Endothelial cell of umbilical vein (primary cell): ENCODE measurements at places on chromosomes 11 and 22. TPM values are rescaled to one million over a fixed set of nuclear protein-coding genes. Genes with fewer than 3 reads are reported as not detected.

SMTNL1 gene
- not detected in 2 replicates for polyA plus RNA-seq

SCUBE2 gene
- polyA plus RNA-seq, result 0.54 and 0.55 TPM in 2 replicates

PRG3 gene
- polyA plus RNA-seq, result not detected in 2 replicates

TEX54 gene
- not detected in 2 replicates for polyA plus RNA-seq

GLYATL1 gene
- polyA plus RNA-seq, result not detected in 2 replicates

P2RX6 gene
- polyA plus RNA-seq, result 0.06 TPM in 1 of 2 replicates, not detected in the other

- no peak for DNase-seq
These were observed 70.3 kb downstream of the SOX6 start for GRCh38 chr11:16286095-16286494.

DNA sequence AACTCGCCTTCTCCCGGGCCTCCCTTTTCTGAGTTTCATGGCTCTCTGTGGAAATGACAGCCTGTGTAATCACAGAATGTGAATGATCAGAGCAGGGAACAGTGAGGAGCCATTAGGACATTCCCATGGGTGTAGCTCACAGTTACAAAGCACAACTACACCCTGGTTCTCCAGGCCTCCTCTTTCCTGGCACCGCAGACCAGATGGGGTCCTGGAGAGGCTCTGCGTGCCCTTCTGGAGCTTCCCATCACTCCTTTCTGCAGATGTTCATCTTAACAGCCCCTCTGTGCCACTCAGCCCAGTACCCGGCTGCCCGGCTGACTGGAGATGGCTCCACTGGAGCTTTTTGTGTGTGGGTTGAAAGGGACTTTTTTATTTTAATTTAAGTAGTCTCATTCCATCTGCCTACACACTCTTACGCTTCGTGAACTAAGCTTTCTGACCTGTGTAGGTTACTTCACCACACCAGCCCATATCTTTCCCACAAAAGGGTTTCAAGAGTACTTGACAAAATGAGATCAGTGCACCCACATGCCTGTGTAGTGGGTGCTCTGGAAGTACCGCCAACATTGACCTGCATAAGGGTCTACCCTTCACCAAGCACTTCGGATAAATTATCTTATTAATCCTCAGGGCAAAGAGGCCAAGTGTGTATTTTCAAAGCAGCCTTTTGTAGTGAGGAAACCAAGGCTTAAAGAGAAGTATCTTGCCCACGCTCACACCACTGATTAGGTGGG, 29.8 kb downstream of the SREBF2 start:
- DNase-seq, result no peak

DNA sequence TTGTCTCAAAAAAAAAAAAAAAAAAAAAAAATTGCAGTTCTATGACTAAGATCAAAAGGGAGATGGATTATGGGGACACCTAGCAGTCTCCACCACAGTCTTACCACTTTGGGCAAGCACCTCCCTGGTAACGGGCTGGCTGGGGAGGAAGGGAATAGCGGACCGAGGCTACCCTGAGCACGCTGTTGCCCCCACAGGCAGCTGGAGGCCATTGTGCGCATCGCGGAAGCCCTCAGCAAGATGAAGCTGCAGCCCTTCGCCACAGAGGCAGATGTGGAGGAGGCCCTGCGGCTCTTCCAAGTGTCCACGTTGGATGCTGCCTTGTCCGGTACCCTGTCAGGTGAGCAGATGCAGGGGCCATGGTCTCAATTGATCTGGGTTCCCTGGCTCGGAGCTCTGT, 21.2 kb downstream of the MCM5 start:
- DNase-seq, result no peak

- DNase-seq, result no peak
These were observed 34.0 kb downstream of the SLC22A12 start for GRCh38 chr11:64624883-64625481.

- DNase-seq, result peak; percentile 65
These were observed 6.0 kb upstream of the SUSD2 start for GRCh38 chr22:24175160-24175808.

GRCh38 chr11:2459016-2459725, 14.4 kb downstream of the KCNQ1 start:
- DNase-seq, result no peak

- no peak for DNase-seq
These were observed 1471.6 kb downstream of the TBC1D22A start for GRCh38 chr22:48234011-48234410.

DNA sequence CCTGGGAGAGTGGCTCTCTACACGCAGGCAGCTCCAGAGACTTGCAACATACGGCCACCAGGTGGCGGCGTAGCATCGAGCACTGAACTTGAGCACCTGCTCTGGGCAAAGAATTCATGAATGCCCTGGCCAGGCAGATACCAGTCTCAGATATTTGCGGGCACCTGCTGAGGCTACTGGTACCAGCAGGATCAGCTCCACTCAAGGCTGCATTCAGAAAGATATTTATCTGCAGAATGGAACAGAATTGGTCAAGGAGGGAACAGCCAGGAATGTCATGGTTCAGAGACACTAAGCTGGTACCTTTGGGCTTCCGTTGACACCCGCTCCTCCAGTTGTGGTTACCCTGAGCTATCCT, 10.8 kb upstream of the CCDC86 start:
- peak; percentile 83 for DNase-seq

DNA sequence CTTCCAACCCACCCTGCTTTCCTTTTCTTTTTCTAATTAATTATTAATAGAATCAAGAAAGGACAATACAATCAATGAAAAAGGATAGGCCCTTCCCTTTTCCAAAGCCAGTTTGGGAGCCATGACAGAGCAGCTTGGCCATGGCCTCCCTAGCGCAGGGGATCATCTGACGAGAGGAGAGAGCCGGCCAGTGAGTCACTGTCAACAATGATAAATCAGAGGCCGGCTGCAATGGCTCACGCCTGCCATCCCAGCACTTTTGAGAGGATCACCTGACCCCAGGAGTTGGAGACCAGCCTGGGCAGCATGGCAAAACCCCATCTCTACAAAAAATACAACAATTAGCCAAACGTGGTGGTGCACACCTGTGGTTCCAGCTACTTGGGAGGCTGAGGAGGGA, 27.5 kb upstream of the KRTAP5-7 start:
- no peak for DNase-seq

- DNase-seq, result no peak
These were observed 1998.4 kb downstream of the LRRC4C start for GRCh38 chr11:39461066-39461465.

GRCh38 chr22:38927033-38927781, 30.2 kb upstream of the APOBEC3A start:
- DNase-seq, result peak; percentile 63

DNA sequence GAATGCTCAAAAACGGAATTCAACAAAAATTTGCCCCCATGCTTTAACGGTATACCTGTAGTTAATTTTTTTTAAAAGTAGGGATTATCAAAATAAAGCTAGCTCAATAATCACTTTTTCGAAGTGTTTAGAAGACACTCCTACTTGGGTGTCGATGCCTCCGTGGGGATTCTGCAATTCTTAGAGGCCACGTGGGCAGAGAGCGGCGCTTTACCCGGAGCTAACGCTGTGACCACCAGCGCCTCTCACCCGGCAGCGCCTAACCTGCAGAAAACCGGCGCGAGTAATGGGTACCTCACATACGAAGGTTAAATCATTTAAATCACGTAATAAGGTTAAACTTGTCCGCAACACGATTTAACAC, 583 bp downstream of the TAF1D start:
- DNase-seq, result peak; percentile 59

DNA sequence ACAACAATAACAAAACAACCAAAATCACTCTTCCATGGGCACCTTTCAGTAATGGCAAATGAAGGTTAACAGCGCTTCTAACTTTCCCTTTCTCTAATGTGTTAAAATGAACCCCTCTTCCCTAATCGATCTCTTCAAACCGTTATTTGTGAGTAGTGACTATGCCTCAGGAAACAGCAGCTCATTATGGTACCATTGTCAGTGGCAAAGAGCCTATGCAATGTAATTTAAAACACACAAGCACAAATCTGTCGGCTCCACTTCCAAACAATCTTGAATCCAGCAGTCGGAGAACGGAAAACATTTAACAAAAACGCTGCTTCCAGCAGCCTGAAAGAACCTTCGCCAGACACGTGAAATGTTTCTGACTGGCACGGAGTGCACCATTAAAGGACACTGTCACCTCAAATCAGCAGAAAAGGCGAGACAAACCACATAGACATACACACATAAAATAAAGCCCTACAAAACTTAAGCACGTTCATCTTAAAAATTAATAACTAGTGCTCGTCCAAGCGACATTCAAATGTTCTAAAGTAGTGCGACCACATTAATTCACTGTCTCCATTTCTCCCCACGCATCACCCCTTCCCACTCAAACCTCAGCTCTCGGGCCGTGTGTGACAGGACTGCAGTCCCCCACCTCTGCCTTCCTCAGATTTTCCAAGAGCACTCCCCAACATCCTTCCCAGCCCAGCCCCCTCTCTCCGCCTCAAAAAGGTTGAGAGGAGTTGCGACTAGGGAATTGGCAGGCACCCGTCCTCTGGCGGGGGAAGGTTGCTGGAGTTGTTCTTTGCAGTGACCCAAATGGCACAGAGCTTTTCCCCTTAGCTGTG, 748 bp downstream of the RAB30 start:
- DNase-seq, result no peak

DNA sequence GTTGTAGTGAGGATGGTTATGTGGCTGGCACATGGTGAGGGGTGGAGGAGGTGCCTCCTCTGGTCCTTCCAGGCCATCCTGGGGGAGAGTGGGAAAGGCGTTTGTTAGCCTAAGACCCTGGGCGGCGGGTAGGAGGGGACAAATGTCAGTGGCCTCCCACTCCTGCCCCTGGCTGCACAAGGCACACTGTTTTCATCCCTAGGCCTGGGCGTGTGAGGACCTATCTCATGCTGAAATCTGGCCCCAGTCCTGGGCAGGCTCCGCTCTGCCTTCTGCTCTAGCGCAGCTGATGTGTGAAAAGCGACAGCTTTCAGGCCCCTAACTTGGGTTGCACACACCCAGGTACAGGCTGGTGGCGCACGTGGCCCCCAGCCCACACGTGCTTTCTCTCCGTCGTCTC, 32.1 kb downstream of the DAGLA start:
- no peak for DNase-seq

GRCh38 chr11:2093575-2094353, 45.4 kb downstream of the IGF2 start:
- DNase-seq, result no peak

GRCh38 chr11:2345050-2345449, 32.1 kb upstream of the CD81 start:
- DNase-seq, result no peak

DNA sequence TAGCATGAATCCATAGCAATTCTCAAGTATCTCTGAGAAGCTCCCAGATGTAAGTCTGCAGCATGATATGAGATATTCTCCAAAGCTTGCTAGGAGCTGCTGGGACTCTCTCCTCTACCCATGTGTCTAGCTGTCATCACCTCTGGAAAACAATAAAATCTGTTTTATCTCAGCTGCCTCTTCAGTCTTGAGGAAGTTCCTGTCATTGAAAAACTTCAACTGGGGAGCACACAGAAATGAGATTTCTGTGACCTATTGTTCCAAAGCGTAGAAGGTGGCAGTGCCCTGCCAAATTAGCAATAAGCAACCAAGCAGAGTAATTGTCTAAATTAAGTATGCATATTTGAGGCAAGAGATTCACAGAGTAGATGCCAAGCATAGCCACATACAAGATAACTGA, 1380.6 kb upstream of the RAG2 start:
- DNase-seq, result peak; percentile 79

DNA sequence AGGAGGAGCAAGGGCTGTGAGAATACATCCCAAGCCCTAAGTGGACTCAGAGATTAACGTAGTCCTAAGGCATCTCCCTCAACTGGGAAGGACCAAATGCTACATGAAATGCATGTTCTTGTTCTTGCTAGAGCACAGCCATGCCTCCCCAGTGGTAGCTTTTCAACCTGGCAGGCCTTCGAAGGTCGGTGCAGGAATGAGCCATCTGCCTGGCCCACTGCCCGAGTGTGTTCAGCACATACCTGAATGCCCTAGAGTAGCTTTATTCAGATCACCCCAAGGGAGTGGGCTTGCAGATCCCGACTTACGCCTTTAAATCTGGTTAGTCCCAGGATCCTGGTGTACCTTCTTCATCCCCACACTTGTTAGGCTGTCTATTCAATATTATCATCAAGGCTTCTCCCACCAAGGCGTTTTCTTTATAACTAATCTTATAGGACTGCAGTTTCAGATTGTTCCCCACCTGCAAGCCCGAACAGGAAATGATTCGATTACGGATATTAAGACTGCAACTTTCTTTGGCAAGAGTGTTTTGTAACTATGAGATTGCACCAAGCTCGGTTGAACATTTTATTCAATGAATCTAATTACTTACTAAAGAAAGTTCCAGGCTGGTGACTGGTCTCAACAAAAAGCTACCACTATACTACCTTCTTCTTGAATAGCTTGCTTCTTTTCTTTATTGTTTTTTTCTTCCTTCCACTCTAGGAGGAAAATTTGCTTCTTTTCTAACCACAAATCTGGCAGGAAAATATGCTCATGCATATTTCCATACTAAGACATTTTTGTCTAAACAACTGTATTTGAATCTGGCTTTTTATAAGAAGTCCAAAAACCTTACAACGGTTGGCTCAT, 115.6 kb downstream of the SGSM3 start:
- no peak for DNase-seq

DNA sequence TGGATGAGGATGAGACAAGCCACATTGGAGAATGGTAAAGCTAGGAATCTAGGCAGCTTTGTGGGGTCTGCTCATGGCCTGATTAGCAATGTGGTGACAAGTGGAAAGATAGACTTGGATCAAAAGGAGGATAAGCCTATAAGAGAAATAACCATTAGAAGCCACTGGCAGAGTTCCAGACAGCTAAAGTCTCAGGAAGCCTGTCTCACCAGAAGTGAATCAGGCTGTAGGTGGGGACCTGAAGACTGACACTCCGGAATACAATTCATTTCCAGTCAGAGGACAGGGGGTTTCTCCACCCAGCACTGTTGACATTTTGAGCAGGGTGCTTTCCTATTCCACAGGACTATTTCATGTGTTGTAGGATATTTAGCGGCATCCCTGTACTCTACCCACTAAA, 129.7 kb downstream of the ARHGAP42 start:
- peak; percentile 58 for DNase-seq
